ENCODE measurements at places on chromosomes 2 and 18. TPM values are rescaled to one million over a fixed set of nuclear protein-coding genes. Genes with fewer than 3 reads are reported as not detected.

DNA sequence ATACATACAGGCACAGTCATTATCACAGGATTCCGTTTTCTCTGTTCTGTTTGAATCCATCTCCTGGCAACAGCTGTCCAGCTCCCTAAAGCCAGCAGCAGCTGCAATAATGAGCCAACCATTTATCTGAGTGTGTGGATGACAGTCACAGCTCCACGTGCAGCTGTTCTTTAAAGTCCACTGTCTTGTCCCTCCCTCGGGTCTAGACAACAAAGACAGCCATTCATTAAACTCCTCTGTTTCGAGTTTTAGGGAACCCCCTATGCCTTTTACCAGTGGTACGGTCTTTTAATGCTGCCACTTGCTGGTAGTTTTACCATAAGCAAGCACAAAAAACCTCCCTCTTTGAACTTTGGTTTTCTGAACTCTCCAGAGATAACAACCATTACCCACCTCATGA lies 16.0 kb upstream of the MSGN1 start:
- DNase-seq = no peak

- no peak for DNase-seq
Observed at GRCh38 chr2:158734442-158734841, 60.7 kb upstream of the DAPL1 start.

DNA sequence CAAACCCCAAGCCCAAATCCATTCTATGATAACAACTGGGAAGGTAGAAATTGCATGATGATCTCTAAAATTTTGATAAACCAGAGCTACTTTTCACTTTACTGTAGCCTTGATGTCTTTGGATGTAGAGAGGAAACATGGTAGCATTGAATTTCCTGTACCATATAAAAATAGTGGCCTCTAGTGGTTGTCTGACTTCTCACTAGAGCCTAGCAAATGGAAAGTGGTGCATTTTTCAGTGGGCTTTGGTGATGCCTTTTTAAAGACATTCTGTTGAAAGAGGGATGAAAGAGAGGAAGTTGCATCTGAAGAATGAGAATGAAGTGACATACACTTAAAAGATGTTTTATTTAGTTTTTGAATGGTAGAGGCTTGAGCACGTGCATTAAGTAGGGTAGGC lies 662.2 kb downstream of the XIRP2 start:
- no peak for DNase-seq

GRCh38 chr2:69529480-69529879 lies 92.2 kb upstream of the NFU1 start:
- DNase-seq = no peak

DNA sequence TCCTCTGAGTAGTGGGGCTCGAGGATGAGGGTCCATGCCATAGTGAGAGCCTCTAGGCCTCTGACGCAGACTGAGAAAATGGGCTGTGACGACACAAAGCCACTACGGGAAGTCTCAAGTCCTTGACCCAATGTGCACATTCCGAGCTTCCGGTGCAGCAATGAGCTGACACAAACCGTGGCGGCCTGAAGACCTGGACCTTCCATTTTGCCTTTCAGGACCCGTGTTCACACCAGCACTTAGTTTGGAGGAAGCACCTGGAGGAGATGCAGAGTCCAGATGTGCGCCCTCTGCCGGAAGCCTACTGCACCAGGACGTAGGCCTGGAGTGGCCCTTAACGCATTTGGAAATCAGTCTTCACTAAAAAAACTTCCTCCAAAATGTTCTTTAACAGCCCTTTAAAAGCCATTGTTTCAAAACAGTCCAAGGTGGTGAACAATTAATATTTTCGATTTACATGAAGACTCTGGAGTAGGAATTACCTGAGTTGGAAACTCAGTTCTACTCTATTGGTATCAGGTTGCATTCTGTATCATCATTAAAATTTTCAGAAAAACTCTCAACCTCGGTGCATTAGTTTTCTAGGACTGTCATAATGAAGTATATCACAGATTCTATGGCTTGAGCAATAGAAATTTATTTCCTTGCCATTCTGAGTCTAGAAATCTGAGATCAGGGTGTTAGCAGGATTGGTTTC lies 33.9 kb downstream of the BMP10 start:
- peak; percentile 82 for DNase-seq

DNA sequence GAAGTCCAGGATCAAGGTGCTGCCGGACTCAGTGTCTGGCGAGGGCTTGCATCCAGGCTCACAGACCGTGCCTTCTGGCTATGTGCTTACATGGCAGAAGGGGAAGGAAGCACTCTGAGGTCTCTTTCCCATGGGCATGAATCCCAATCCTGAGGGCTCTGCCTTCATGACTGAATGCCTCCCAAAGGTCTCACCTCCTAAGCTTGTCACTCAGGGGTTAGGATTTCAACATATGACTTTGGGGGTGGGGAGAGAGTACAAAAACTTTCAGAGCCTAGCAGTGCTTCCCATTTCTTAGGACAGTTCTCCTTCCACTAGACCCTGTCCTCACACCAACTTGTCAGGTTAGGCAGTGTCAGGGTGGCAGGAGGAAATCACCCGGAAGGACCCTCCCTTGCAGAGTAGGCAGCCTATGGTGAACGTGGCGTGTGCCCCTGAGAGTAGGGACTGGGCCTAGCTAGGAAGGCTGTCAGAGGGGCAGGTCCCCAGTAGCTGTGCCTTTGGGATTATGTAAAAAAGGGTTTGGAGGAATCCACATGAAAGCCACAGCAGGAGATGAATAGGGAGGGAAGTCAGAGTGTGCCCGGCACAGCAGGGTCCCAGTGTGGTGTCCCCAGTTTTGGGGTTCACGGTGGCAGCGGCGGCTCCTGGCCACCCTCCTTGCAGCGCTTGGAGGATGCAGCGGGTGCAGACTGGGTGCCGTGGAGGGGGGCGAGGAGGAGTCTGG lies 233.3 kb downstream of the LDLRAD4 start:
- no peak for DNase-seq

DNA sequence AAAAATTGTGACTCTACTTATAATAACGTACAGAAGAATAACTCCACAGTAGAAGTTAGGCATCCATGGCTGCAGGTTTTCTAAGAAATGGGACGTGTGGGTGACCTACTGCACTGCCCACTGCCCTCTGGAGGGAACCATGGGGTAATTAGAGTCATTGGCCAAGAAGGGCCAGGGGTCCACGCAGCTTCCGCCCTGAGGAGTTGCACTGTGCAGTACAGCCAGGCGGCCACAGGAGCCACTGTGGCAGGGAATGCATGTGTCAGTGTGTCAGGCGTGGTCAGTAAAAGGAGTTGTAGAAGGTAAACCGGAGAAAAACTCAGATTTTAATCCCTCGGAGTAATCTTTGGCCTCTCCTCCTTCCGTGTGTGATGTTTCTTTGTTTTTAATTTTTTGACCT lies 24.8 kb downstream of the NCK2 start:
- DNase-seq = no peak

DNA sequence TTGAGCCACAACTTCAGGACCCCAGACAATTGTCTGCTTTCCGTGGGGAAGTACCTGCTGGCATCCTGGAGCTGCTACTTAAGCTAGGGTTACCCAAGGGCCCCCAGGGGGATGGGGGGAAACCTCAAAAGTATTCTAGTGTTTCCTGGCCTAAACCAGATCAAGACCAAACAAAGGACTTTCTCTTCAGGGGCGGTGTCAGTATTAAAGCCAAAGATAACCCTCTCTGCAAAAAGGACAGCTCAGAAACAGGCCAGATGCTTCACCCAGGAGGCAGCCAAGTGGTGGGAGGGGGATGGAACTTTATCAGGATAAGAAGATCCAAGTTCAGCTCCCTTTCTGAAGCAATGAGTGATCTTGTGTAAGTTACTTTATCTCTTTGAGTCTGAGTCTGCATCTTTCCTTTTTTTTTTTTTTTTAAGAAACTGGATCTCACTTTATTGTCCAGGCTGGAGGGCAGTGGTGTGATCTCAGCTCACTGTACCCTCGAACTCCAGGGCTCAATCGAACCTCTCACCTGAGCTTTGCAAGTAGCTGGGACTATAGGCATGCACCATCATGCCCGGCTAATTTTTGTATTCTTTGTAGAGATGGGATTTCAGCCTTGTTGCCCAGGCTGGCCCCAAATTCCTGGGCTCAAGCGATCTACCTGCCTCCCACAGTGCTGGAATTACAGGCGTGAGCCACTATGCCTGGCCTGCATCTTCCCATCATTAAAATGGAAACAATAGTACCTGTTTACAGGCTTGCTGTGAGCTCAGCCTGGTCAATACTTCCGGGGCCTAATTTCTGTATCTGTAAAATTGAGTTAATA lies 151.8 kb upstream of the PTPRM start:
- DNase-seq = peak; percentile 29

GRCh38 chr2:136225950-136226835 lies 108.2 kb upstream of the CXCR4 start:
- DNase-seq = no peak

DNA sequence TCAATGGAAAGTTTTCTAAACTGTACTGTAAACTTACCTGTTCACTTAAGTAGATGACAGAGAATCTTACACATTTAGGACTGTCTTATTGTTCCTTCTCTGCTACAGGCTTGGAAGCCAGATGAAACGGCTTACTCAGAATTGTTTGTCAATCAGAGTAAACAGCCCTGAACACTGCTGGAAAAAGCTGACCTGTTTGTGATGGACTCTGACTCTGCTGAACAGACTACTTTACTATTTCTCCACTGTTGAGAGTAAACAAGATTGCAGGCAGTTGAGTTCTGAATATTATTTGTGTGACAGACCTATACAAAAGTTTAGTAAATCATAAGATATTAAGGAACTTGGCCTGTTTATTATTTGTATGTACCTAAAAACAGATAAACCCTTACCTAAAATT lies 99.0 kb downstream of the NOL10 start:
- DNase-seq = no peak

- peak; percentile 79 for DNase-seq
Observed at GRCh38 chr2:240836781-240837467, 16.9 kb upstream of the KIF1A start.

DNA sequence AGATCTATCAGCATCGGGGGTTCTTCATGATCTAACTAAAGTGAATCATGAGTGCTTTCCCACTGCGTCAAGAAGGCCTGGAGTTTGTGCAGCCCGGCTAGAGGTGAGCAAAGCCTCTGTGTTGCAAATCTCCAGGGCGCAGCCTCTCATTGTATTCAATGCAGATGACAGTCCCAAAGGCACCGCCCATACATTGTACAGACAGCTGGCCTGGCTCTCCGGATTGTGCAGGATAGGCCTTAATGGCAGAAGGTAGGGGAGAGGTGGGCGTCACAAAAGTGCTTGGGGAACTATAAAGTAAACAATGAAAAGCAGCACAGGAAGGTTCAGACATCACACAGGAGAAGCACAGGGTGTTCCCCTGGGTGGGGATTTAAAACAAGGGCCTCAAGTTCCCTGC lies 907 bp upstream of the GYPC start:
- DNase-seq = no peak

DNA sequence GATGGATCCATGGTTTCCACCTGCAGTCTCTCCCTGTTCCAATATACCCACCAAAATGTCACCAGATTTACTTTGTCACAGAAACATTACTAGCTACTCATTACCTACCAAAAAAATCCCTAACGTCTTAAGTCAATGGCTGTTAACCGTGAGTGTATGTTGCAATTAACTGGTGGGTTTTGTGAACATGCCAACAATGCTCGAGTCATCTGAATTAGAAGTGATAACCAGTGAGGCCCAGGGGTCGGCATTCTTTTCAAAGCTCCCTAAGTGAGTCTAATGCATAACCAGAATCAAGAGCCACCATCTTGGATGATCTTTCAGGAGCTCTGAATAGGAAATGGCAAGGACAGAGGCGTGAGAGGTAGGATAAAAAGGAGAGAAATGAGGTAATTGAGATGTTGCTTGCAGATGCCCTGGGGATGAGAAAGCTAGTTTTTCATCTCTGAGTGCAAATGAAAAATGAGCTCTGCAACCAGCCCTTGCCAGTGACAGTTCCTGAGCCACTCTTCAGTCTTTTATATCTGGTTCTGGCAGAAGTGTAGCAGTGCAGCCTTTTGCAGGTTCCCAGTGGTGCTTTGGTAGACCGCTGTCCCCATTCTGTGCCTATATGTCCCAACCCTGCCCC lies 130.0 kb upstream of the RND3 start:
- DNase-seq = no peak

- DNase-seq = no peak
Observed at GRCh38 chr2:71526975-71527374, 73.6 kb downstream of the DYSF start.

DNA sequence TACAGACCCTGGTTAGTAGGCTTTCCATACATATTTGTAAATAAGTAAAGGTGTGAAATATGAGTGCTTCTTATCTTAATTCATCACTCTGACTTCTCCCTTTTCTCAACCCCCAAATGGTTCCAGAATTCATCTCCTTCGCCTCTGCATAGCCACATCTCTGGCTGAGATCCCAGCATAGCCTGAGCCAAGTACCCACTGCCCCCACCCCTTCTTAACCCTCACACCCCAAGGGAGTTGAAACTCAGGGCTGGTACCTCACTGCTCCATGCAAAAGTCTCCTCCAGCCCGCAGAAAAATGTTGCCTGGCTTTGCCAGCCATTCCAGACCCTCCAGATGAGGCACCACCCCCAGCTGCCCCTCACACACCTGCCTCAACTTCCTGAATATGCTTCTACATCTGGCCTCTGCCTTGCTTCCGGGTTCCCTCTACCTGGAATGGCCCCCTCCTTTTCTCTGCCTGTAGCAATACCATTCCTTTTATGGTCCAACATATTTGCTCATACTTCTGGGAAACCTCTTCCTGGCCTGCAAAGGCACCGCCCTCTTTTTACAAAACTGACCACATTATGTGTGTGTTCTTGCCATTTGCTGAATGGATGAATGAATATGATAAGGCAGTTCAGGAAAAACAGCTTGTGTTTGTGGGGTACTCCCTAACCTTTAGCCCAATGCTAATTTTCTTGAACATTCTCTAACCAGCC lies 112.8 kb downstream of the CELF4 start:
- DNase-seq = no peak

MARCO gene
- 7.2 TPM for total RNA-seq

FRZB gene
- total RNA-seq = 1.1 TPM

CNDP1 gene
- total RNA-seq = not detected

ALPI gene
- not detected for total RNA-seq

KCNG2 gene
- not detected for total RNA-seq

IL36A gene
- total RNA-seq = not detected

FLACC1 gene
- total RNA-seq = 5.0 TPM

C2orf15 gene
- total RNA-seq = 0.30 TPM
